ENCODE measurements at places on chromosomes 3 and 15. TPM values are rescaled to one million over a fixed set of nuclear protein-coding genes. Genes with fewer than 3 reads are reported as not detected.

- no peak for DNase-seq
Measured at GRCh38 chr15:66905185-66905584, 160.2 kb upstream of the SMAD3 start.

Gene XIRP1
- not detected for total RNA-seq

GRCh38 chr3:184234224-184234623 is 4.8 kb downstream of the VWA5B2 start:
- no peak for DNase-seq

Gene NR2E3
- total RNA-seq, result 0.35 TPM

- DNase-seq, result no peak
Measured at GRCh38 chr15:93029836-93030429, 59.1 kb downstream of the RGMA start.

DNA sequence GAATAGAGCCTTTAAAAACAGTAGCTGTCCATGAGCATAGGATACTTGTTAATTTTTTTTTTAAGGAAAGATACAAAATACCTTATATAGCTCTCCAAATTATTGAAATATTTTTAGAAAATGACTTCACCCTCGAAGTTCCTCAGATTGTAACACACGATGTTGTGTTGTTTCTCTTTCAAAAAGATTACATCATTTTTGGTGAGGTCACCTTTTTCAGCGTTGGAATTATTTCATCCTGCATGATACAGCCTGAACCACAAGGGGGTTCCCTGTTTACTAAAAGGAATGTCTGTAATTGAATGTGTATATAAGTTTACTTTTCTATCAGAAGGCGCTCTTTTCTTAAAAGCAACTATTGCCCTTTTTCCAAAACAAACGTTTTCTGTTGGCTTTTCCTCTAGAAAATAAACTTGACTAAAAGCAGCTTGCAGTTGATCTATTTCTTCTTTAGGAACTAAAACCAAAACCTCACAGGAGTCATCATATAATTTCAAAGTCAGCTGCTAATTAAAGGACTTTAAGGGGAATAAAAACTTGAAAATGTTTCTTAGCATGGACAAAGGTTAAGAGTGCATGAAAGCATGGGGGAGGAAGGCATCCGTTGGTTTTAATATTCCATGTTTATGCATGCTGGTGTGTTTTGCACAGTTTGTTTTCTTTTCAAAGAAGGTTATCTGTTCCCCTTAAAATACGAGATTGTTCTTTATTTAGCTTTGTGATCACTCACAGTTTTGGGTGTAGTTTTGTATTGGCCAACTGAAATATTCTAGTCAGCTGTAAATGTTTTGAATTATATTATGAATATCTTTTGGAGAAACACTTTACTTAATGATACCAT is 29.4 kb downstream of the LYSMD4 start:
- DNase-seq, result no peak

Measured in H9 (cell line).